ENCODE measurements at places on chromosomes 11 and 22.

DNA sequence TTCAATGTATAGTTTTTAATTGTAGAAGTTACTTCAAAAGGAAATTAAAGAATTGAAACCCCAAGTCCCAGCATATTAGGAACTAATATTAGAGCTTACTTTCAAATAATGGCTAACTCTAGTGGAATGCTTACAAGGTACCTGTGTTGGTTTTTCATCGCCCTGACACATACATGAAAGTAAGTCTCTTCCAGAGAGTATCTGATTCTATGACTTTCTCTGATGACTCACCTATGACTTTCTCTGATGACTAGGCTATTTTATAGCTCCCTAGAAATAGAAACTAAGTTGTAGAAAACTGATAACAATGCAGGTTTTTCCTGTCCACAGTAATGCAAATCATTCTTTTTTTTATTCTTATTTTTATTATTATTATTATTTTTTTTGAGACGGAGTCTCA, 33.6 kb upstream of the MMP7 start:
- no peak for DNase-seq

DNA sequence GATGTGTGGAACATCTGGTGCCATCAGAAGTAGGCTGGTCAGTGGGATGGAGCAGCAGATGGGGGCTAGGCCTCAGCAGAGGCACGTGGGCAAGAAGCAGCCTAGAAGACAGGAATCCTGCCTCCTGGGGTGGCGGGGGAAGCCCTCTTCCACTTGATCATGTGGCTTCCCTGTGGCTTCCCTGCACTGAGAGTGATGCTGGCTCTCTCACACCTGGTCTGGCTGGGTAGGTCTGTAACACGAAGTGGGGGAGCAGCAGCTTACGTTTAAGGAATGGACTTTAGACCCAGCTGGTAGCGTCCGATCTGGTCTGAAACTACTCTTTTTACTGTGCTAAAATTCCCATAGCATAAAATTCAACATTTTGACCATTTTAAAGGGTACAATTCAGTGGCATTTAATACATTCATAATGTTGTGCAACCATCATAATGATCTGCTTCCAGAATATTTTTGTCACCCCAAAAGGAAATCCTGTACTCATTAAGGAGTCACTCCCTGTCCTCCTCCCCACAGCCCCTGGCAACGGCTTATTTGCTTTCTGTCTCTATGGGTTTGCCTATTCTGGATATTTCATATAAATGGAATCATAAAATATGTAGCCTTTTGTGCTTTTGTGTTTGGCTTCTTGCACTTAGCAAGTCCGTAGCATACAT, 21.7 kb downstream of the PTPN5 start:
- DNase-seq = no peak

DNA sequence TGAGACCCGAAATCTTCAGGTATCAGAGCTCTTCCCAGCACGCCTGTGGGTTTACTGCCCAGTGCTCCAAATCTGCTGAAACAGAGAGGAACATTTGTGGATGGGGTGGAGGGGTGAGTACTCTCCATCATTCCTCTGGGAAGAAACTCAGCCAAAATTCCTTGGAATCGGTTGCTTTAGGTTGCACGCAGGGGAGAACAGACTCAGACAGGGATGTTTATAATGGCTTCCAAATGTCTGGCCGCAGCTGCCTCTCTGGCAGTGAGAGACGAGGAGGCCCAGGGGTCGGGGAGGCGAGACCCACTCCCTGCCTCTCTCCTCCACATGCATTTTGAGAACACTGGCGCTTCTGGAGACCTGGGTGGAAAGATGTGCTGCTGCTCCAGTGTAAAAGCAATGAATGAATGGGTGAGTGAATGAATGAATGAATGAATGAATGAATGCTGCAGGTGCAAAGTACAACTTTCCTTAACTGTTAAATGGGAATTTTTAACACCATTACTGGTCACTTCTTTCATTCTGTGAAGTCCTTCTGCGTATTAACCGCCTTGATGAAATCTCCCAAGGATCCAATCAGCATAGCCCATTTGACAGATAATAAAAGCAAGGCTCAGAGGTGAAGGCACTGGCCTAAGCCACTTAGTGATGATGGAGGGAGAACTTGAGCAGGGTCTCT, 437.4 kb downstream of the MIAT start:
- no peak for DNase-seq

DNA sequence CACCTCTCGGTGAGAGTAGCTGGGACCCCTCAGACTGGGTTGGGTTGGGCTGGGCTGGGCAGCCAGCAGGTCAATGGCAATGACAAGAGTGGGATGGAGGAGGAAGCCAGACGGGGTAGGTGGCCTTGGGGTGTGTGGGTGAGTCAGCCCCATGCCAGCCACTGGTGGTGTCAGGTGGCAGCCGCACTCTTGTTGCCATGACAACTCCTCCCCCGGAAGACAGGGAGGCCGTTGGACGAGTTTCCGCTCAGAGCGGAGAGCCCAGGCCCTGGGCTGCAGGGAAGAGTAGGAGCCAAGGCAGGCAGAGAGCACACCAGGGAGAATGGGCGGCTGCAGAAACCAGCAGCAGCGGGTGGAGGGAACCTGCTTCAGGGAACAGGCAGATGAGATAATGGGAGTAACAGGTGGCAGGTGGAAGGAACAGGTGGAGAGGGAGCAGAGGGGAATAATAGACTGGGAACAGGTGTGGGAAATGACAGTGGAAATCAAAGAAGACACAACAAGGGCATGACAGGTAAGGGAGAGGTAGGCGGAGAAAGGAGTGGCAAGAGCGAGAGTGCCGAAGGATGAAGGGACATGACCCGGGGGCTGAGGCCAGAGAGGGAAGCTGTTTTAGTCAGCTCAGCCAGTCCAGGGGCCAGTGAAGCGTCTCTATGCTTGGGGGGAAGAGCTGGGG, 8.7 kb downstream of the SPTBN2 start:
- no peak for DNase-seq

DNA sequence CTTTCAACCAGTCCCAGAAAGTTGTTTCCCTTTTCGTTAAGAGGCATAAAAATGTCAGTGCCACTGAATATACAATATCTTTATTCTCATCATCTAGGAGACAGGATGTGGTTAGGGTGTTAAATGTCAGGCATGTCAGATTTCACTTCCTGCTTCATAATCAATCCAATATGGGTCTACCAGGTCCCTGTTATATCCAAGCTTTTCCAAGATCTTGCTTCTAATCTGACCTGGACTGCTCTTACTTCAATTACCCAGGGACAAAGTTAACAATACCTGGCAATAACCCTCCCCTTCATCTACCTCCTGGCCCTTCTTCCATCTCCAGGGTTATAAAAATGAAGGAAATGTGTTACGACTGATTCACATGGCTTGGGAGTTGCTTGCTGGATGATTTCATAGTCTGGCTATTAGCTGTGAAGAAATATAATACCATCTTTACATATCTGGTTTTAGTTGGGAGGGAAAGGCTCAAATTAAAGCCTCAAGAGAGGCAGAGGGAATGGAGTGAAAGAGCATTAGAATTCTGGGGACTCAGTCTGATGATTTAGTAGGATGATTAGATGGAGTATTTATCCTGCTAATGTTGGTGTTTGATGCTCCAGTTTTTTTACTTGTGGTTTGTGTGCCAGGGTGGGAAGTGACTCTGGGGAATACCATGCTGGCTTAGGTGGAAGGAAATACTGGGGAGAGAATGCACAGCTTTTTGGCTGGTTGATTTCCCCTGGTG, 534.3 kb downstream of the ETS1 start:
- DNase-seq = no peak

DNA sequence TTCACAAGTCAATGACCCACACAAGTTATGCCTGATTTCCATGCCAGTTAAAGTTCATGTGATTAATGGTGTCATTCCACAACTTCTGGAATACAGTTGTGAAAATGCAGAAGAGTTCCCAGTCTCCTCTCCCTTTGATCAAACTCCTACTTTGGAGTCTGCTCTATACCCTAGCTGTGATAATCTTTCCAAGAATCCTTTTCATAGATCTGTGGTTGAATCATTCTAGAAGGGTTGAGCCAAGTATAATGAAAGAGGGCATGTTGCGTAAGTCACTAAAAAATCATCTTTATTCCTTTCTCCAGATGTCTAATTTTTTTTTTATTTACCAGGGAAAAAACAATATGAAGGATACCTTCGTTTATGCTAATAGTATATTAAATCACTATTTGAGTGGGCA, 89.7 kb upstream of the CARD18 start:
- no peak for DNase-seq

GRCh38 chr11:118913411-118914125, 12.2 kb downstream of the BCL9L start:
- peak; percentile 68 for DNase-seq

DNA sequence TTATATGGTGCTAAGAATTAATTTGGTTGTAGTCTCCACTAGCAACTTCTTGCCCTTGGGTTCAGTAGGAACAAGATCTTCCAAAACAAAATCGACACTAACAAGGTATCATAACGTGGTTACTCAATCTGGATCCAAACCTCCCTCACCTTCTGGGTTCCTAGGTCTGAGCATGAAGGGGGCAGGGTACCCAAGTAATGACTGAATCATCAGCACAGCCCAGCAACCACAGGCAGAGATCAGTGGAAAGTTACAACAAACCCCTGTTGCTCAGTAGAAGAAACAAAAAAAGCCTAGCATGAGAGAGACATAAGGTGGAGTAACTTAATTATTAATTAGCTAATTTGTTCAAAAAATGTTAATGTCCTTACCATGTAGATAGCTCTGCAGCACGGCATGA, 221.4 kb downstream of the BLID start:
- no peak for DNase-seq

DNA sequence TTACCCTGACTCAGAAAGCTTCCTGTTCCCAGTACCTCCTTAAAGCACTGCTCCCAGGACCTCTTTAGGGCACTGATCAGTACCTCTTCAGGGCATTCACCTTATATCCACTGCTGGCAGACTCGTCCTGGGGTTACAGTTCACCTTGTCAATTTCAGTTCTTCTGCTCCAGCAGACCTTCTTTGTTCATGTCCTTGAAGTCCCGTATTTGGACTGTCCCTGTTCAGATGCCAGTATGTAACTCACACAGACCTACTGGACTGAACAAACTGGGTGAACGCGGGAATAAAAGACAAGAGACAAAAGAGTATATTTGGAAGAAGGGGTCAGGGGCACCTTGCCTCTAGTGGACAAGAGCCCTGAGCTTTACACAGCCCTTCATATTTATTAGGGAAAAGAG, 31.8 kb upstream of the NCAM1 start:
- DNase-seq = no peak

GRCh38 chr22:18062421-18062820, 15.4 kb upstream of the PEX26 start:
- DNase-seq = no peak

DNA sequence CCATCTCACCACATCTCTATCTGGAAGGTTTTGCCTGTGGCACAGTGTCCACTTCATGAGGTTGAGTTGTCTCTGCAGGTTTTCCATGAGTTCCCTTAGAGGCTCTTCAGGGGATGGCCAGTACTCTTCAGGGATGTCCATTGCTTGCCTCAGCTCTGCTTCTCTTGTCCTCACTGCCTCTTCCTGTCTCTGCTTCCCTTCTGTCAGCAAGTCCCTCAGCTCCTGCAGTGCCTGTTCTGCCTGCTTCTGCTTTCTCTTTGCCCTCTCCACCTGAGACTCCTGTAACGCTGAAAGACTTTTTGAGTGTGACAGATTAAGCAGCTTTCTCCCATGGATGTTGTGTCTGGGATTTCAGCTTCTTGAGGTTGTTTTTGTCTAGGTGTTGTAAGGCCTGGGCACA, 38.2 kb upstream of the MRPL17 start:
- no peak for DNase-seq

DNA sequence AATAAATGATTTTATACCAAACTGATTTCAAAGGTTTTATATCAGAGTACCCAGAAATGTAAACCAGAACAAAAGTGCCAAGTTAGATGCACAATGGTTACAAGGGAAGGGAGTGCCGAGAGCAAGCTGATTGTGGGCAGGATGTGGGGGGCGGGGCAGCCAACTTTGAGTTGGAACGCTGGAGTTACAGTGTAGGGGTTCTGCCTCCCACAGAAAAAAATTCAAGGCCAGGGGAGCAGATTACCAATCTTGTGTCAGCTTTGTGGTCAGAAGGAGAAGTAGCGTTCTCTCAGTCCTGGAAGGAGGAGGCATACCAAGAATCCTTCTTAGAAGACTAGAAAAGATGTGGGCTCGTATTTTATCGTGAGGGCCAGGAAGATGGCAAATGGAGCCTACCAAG, 15.9 kb upstream of the POU2AF2 start:
- peak; percentile 25 for DNase-seq

DNA sequence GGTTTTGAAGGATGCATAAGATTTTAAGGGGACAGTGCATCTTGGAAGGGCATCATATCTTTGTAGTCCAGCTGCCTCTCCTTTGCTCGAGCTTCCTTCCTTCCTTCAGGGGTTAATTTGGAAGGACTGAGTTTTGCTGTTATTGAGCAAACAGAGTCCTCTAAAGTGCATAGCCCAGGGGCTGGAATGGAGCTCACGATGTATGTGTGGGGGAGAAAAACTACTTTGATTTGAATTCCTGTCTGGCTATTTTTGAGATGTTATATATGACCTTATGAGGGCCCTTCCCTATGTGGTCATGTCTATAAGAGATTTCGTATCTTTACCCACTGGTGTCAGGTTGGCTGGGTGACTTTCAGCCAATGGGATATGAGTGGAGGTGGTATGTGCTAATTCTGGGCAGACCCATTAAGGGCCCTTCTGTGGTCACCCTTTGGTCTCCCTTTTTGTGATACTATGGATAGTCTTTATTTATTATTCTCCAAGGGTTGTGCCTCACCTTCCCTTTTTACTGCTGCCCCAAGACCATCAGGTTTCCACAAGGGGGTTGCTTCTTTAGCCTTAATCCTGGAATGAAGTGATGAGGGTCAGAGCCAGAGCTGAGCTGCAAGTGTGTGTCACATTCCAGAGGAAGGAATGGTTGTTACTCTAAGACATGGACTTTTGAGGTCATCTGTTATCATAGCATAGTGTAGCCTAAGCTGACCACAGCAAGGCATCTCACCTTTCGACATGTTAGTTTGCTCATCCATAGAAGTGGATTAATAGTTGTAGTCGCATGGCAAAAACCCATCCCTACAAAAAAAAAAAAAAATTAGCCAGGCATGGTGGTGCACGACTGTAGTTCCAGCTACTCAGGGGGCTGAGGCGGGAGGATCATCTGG, 54.6 kb downstream of the LRRC74B start:
- DNase-seq = no peak

DNA sequence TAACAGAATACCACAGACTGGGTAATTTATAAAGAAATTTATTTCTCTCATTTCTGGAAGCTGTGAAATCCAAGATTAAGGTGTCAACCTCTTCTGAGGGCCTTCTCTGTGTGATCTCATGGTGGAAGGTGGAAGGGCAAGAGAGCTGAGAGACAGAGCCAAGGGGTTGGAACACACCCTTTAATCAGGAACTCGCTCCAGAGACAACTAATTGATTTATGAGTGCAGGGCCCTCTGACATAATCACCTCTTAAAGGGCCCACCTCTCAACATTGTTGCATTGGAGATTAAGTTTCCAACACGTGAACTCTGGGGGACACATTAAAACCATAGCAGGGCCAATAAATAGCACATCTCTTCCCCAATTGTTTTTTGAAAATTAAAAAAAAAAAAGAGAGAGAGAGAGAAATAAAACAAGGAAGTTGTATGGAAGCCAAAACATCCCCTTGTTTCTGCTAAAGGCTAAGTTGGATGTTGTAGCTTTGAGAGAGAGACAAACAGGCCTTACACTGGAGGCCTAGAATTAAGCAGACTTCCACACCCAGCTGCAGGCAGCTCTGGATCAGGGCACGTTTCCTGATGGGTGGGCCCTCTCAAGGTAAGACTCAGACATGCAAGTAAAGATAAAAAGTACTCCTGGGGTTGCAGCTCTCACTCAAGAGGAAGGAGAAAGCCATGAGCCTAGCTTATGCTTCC, 64.1 kb upstream of the BIRC3 start:
- no peak for DNase-seq

GRCh38 chr11:33179348-33179803, 18.1 kb upstream of the CSTF3 start:
- no peak for DNase-seq

All from CD4-positive, alpha-beta T cell treated with Interferon alpha-2 for 1 hour (primary cell).